Esophagus (tissue), 2 donors: ENCODE measurements at places on chromosomes 6 and 20. TPM values are rescaled to one million over a fixed set of nuclear protein-coding genes. Genes with fewer than 3 reads are reported as not detected.

C6orf141 gene
- polyA plus RNA-seq: 4.9 TPM

MYBL2 gene
- 11.6 TPM for polyA plus RNA-seq

TUBB1 gene
- polyA plus RNA-seq: not detected

ADGRG6 gene
- polyA plus RNA-seq: 6.8 TPM

SLC35F1 gene
- 0.13 TPM for polyA plus RNA-seq

KCNG1 gene
- polyA plus RNA-seq: 15.3 TPM

KIAA1755 gene
- 1.7 TPM for polyA plus RNA-seq

FAM120B gene
- polyA plus RNA-seq: 6.4 TPM

SAMD5 gene
- polyA plus RNA-seq: 7.4 TPM

TMEM200A gene
- polyA plus RNA-seq: 0.10 TPM
